ENCODE measurements at places on chromosomes 7 and 10.

- DNase-seq: no peak
Observed at GRCh38 chr10:85224366-85224940, 896.1 kb downstream of the CCSER2 start.

GRCh38 chr7:925601-926000 is 28.9 kb downstream of the ADAP1 start:
- no peak for DNase-seq

- DNase-seq: no peak
Observed at GRCh38 chr7:71682841-71683781, 551.2 kb downstream of the GALNT17 start.

DNA sequence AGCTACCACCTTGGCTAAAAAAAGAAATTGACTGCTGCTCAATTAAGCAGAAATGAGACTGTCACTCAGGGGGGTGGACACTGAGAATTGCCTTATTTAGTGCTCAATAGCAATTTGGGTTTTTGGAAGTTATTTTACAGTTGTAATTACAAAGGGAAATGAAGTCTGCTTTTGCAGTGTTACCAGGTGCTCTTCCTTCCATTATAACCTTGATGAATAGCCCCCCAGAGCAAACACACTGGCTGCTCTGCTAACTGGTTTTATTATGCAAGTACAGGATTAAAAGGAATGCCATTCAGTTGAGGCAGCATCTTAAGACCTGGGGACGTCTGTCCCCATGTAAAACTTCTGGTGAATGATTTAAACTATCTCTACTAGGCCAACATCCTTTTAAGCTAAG is 191.0 kb downstream of the EVX1 start:
- DNase-seq: no peak

DNA sequence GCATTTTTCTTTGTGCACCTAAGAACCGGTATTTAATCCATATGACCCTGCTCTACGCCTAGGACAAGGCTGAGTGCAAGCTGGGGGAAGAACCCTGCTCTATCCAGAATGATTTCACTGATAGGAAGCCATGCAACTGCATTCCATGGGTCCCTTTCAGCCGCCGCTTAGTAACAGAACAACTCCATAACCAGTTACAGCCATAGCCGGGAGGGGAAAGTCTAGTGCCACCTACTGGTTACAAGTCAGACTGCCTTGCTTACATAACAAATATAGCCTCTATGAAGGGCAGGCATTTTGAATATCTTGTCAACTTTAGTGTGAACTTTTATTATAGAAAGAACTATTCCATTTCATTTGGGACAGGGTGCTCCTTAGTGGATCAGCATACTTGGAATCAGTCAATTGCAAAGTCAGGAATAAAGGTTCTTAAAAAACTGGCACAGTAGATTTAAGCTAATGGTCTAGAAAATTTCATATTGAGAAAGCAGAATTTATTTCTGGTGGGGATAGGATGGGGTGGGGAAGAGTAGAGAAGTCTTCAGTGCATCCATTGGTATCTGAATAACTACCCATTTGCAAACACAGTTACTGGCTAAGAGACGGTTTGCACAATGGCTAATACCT is 521.7 kb downstream of the ADRA2A start:
- no peak for DNase-seq

DNA sequence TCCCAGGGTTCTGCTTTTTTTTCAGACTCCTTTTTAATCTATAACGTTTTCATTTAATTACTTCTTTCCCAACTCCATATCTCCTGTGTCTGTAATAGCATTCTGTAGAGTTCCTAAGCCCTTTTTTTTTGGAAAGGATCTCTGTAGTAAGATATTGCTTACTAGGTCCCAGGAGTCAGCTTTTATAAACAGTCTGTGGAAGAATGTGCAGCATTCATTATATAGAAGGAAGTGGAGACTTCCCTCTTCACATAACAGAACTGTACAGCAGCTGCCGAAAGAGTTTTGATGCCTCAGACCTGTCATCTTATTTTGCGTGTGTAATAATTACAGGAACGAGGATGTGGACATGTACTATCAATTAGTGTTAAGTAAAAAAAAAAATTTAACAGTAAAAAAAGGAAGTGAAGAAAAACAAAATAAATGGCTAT is 7.4 kb upstream of the STEAP4 start:
- DNase-seq: no peak

DNA sequence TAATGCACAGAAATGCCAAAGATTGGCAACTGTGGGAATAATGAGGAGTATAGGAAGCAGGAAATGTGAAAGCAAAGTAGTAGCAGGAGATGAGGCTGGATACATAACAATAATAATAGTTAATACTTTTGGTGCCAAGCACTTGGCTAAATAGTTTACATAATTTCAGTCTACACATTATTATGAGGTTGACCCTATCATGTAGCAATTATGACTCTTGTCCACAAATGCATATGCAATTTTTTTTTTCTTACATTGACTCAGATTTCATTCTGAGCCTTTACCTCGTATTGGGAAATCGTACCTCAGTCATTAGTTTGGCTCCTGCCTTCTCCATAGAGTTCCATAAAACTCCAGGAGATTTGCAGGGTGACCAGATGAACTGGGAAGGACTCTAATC is 219.9 kb downstream of the SUGCT start:
- DNase-seq: no peak

- DNase-seq: peak; percentile 41
Observed at GRCh38 chr7:18494821-18495408, 634 bp upstream of the HDAC9 start.

DNA sequence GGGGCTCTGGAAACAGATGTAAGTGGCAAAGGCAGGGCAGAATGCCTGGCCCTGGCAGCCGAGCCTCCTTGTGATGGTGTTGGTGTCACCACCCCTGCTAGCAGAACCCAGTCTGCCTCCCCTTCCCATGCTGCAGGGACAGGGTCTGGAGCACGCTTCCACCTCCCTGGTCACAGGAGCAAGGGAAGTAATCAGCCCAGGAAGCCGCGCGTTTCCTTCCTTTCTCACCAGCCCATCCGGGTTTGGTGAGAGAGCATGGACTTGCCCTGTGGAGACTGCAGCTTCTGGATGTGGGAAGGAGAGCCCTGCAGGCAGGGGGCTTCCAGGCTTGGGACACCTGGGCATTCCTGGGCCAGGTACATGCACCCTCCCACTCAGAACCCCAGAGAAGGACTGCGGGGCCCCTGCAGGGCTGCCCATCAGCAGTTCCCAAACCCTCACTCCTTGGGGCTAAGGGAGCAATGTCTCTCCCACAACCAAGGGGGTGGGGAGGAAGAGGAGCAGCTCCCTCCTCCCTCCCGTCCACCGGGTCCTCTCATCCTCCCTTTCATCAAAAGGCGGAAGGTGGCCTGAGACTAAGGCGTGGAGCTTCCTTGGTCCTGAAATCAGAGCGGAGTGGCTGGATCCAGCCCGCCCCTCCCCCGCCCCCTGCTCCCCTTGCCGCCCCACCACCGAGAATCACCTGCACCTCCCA is 1.8 kb downstream of the MMRN2 start:
- DNase-seq: no peak

- DNase-seq: peak; percentile 7
Observed at GRCh38 chr7:79282070-79282694, 171.3 kb downstream of the MAGI2 start.

DNA sequence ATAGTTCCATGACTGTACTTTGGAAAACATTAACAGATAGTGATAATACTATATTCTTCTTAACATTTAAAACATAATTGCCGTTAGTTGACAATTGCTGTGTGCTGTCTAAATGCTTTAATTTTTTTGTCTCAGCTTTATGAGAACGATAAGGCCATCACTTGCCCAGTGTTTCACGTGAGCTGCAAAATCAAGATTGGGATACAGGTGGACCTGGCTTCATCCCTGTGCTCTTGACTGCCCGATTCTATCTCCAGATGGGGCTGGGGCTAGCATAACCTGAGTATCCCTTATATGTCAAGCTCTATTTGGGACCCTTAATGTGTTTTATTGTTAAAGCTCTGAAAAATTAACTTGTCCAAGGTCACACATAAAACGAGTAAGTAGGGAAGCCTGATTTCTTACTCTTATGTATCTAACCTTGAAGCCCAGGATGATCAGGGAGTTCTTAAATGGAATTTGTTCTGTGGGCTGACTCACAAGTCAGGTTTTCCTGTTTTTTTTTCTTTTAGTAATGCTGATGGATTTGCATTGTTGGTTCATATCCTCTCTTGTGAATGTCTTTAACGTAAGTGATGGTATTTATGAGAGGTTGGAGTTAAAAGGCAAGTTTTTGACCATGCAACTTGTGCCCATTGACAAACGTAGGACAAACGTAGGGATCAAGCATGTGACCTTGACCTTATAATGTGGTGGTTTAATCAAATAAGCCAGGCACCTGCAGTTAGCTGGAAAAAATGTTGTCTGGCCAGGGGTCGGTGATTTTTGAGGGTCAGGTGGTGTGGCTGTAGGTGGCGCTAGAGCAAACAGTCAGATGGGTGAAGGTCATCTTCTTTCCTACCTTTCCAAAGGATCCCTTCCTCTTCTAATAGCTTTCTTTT is 3.6 kb downstream of the PRKAR2B start:
- no peak for DNase-seq

DNA sequence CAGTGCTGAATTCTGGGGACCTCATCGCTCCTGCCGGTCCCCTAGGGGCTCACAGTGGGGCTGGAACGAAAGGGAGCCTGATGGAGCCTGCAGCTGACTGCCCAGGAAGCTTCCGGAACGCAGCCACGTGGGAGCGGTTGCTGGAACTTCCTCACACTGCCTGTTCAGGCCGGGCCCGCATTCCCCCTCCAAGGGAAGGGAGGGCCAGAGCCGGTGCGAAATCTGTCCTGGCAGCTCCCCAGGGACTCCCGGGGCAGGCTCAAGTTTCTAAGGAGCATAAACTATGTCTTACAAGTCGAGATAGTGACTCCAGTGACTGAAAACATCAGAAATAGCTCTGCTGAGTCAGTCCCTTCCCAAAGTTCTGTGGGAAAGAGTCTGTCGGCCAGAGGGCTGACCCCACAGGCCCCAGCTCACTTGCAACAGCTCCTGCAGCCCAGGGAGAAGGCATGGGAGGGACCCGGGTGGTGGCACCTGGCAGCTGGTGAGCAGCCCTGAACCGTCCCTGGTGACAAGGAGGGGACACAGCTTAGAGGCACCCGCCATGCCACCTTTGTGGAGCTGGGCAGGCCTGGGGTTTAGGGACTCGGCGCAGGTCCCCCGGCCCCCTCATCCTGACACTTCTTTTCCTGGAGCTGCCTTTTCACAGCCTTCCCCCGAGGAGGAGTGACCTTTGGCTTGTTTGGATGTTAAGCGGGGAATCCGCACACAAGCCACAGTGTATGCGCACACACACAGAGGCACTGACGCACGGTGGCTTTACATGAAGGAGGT is 47.6 kb downstream of the PDGFA start:
- DNase-seq: no peak

DNA sequence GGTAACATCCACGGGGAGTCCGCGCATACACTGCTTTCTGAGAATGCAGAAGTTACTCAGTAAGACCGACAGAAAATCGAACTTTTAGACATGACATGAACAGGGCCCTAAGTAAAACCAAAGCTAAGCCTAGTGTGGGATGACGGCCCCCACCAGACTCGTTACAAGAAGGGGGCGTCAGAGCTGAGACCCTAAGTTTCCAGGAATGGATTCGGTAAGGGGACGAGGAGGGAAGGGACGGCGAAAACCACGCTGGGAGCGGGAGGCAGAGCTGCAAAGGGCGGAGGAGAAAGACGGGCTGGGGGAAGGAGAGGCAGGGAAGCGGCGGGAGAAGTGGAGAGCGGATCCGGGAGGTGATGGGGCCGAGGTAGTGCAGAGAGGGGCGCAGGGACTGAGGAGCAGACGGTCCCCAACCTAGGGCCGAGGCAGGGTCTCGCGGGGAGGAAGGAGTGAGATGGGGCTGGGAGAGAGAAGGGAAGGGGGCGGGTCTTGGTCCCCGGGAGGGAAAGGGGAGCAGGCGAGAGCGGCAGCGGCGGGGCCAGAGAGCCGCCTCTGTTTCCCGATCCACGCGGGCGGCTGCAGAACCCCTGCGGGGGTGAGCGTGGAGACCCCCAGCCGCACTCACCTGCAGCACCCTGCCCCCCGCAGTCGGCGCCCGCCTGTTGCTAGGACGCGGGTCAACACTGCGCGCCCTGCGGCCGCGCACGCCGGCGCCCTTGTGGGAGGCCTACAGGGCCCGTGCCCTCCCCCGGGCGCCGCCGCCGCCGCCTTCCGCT is 513 bp downstream of the ODAD2 start:
- peak; percentile 10 for DNase-seq

DNA sequence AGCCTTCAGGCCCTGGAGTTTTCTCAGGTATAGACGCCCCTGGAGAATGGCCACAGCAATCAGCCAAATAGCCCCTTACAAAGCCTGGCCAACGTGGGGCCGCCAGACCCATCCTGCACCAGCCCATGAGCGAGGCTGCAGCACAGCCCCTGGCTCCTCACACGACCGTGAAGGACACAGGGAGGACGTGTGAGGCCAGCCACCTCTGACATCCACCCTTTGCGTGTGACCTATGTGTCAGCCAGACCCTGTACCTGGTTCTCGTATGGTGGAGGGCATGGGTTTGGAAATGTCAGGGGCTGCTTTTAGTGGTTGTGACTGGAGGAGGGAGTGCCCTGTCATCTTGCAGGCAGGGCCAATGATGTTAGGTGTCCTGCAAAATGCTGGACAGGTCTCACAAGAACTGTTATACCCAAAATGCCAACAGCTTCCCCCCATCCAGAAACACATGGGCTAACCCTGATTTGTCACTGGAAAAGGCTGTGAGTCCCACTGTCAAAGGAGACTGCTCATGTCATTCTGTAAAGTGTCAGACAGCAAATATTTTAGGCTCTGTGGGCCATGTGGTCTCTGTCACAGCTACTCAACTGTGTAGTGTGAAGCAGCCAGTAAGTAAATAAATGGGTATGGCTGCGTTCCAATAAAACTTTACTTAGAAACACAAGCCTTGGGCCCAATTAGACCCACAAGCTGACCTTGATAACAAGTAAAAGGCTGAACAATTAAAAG is 30.0 kb downstream of the NOD1 start:
- DNase-seq: no peak
